ENCODE measurements at places on chromosomes 2 and 18. TPM values are rescaled to one million over a fixed set of nuclear protein-coding genes. Genes with fewer than 3 reads are reported as not detected.

DYSF gene
- 2.6 TPM for polyA plus RNA-seq

MARCO gene
- 0.18 TPM for polyA plus RNA-seq

PSMA8 gene
- polyA plus RNA-seq: 0.04 TPM

TNFAIP6 gene
- polyA plus RNA-seq: 0.51 TPM

All from esophagus (tissue), 2 donors.